A549 treated with GW870086 at 1 μM for 4 hours (cell line): ENCODE measurements at places on chromosomes 5 and 9. TPM values are rescaled to one million over a fixed set of nuclear protein-coding genes. Genes with fewer than 3 reads are reported as not detected.

NRARP gene
- 1.9 to 4.6 TPM (median 4.1 TPM) in 5 replicates for total RNA-seq

UBE2QL1 gene
- 0.11 to 0.23 TPM (median 0.20 TPM) in 5 replicates for total RNA-seq

TERT gene
- total RNA-seq: 1.8 to 2.5 TPM (median 2.1 TPM) in 5 replicates

CACFD1 gene
- 3.0 to 4.5 TPM (median 4.3 TPM) in 5 replicates for total RNA-seq

GZMA gene
- total RNA-seq: not detected in 5 replicates

CNTNAP3 gene
- 7.5 to 11.7 TPM (median 10.3 TPM) in 5 replicates for total RNA-seq

PCDHGA10 gene
- total RNA-seq: 0.02 TPM in 1 of 5 replicates, not detected in the others

TEK gene
- total RNA-seq: 0.07 to 0.16 TPM (median 0.11 TPM) in 5 replicates

SPATA31E1 gene
- total RNA-seq: not detected in 5 replicates

MCTP1 gene
- 7.3 to 12.2 TPM (median 10.1 TPM) in 5 replicates for total RNA-seq

PTTG1 gene
- 194 to 270 TPM (median 207 TPM) in 5 replicates for total RNA-seq

POLE3 gene
- 93.7 to 121 TPM (median 107 TPM) in 5 replicates for total RNA-seq

KIF4B gene
- total RNA-seq: 0.06 TPM in 1 of 5 replicates, not detected in the others

ENTPD2 gene
- 1.1 to 2.3 TPM (median 1.7 TPM) in 5 replicates for total RNA-seq

MELK gene
- 62.8 to 78.4 TPM (median 68.5 TPM) in 5 replicates for total RNA-seq

PCDHAC2 gene
- total RNA-seq: 4.0 to 5.0 TPM (median 4.4 TPM) in 5 replicates

NUTM2F gene
- total RNA-seq: not detected in 5 replicates

SPATA31C1 gene
- not detected in 5 replicates for total RNA-seq

AQP7 gene
- total RNA-seq: 0.21 to 0.64 TPM (median 0.43 TPM) in 5 replicates

IL4 gene
- total RNA-seq: not detected in 5 replicates

DIPK1B gene
- 6.9 to 9.6 TPM (median 9.4 TPM) in 5 replicates for total RNA-seq

CENPK gene
- 27.9 to 33.3 TPM (median 31.4 TPM) in 5 replicates for total RNA-seq

LCN1 gene
- 0.18 TPM in 1 of 5 replicates, not detected in the others for total RNA-seq

PCSK5 gene
- total RNA-seq: 1.1 to 1.7 TPM (median 1.4 TPM) in 5 replicates

FSTL4 gene
- total RNA-seq: 4.0 to 5.1 TPM (median 4.5 TPM) in 5 replicates

GRXCR2 gene
- total RNA-seq: not detected in 5 replicates

ADAMTS16 gene
- 1.5 to 1.9 TPM (median 1.6 TPM) in 5 replicates for total RNA-seq

ECPAS gene
- total RNA-seq: 36.4 to 49.7 TPM (median 41.2 TPM) in 5 replicates

CCL21 gene
- not detected in 5 replicates for total RNA-seq

PCDHGB2 gene
- 0.05 to 0.19 TPM (median 0.10 TPM) in 5 replicates for total RNA-seq

ENTPD8 gene
- total RNA-seq: 0.08 to 0.31 TPM (median 0.23 TPM) in 5 replicates

PDGFRB gene
- total RNA-seq: 0.09 to 0.75 TPM (median 0.43 TPM) in 5 replicates

VPS13A gene
- 5.5 to 13.4 TPM (median 11.4 TPM) in 5 replicates for total RNA-seq

MAMDC4 gene
- total RNA-seq: 2.5 to 5.8 TPM (median 3.1 TPM) in 5 replicates

AMACR gene
- total RNA-seq: 13.2 to 16.7 TPM (median 14.8 TPM) in 5 replicates

SPINK7 gene
- total RNA-seq: not detected in 5 replicates

PDLIM7 gene
- 65.9 to 84.5 TPM (median 83.1 TPM) in 5 replicates for total RNA-seq
